Activated naive CD8-positive, alpha-beta T cell treated with anti-CD3 and anti-CD28 coated beads for 36 hours (primary cell): ENCODE measurements at places on chromosomes 5 and 9. TPM values are rescaled to one million over a fixed set of nuclear protein-coding genes. Genes with fewer than 3 reads are reported as not detected.
A peak's percentile ranks its signal among the peaks of the same experiment; 100 is the strongest.

GRCh38 chr9:37948417-37948980, 44.6 kb upstream of the SLC25A51 start:
- H3K27ac ChIP-seq: no peak overlapping the region
- H3K4me1 ChIP-seq: peaks cover 4% of the 10 kb centered on the region
- no peak overlapping the region for H3K4me3 ChIP-seq
- no peaks in the 10 kb centered on the region for H3K27me3 ChIP-seq
- DNase-seq: no peak

DNA sequence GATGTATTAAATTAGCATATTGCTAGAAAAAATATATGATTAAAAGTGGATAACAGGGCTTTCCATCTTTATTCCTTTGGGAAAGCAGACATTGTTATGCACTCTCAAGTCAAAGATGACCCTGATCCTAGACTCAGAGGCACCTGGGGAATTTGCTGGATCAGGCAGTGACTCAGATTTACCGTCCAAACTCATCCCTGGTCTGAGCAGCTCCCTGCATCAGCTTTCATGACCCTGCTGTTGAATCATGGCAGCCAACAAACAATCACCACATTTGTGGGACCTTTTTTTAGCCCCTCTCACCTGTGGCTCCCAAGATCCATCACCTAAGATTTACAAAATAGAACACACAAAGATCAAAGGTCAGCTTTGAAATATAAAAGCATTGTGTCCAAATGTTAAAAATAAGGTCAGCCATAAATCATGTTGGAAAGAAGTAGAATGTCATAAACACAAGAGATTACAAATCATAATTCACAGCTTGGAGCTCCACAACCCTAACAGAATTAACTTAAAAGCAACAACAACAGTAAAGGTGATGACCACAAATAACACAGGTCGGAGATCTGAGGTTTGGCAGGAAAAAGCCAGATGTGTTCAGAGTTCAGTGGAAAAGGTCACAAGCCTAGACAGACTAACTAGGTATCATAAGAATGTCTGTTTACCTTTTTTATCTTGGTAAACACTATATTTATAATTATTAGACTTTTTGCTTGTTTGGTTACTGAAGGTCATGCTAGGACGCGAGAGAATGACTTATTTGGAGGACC, 55.5 kb downstream of the ZFAND5 start:
- no peak for DNase-seq
- no peak overlapping the region for H3K27ac ChIP-seq
- H3K27me3 ChIP-seq: no peaks in the 10 kb centered on the region
- H3K4me1 ChIP-seq: peaks cover under 1% of the 10 kb centered on the region
- H3K36me3 ChIP-seq: no peaks in the 10 kb centered on the region
- no peak overlapping the region for H3K4me3 ChIP-seq

DNA sequence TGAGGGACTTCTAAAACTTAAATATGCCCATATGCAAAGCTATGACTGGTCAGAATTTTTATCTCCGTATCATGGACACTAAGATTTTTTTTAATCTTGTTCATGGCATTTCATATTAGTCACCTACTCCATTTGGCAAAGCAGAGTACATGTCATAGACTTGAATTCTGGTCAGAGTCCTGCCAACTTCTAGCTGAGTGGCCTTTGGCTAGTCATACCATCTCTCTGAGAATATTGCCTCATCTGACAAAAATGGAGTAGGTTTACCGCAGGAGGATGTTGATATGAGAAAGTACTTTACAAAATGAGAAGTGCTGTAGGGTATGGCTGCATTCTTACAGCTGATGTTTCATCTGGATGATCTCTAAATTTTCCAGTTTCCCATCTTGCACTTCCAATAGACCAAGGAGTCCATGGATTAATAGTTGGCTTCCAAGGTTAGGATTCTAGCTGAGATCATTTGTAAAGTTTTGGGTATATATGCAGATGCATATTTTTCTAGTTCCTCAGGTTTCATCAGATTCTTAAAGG, 150.8 kb upstream of the NR3C1 start:
- DNase-seq: no peak
- no peak overlapping the region for H3K27ac ChIP-seq
- H3K27me3 ChIP-seq: no peaks in the 10 kb centered on the region
- peaks cover 2% of the 10 kb centered on the region for H3K4me1 ChIP-seq
- no peaks in the 10 kb centered on the region for H3K36me3 ChIP-seq

- H3K4me3 ChIP-seq: no peak overlapping the region
- DNase-seq: no peak
- H3K27me3 ChIP-seq: peaks cover 4% of the 10 kb centered on the region
- no peak overlapping the region for H3K27ac ChIP-seq
- no peaks in the 10 kb centered on the region for H3K36me3 ChIP-seq
These were observed 71.1 kb upstream of the NEURL1B start for GRCh38 chr5:172569861-172570558.

DNA sequence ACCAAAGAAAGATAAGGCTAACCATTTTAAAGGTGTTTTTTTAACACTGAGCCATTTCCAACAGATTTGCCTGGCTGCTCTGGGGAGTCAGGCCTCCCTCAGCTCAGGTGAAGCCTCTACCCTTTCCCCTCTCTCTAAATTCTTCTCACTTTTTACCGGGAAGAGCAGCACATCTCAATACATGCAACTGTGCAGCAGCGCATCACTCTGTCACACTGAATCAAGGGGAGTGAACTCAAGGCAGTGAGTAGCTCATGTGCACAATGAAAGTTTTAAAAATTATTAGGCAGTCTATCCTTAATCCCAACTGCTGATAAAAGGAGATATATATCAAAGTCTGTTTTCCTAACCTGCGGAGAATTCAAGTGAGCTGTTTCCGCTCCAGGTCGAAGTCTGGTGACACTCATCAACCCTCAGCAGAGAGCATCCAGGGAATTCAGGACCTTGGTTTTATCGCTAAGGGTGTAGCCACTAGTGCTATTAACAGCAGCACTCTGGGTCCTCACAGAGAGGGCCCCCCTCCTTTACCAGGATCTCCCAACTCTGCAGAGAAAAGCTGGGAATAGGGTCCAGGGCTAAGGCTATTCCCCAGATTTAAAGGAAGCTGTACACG, 1.0 kb downstream of the CEMIP2 start:
- H3K4me3 ChIP-seq: peak overlapping the region; percentile 98
- peaks cover 31% of the 10 kb centered on the region for H3K36me3 ChIP-seq
- no peak for DNase-seq
- peaks cover 47% of the 10 kb centered on the region for H3K4me1 ChIP-seq
- no peaks in the 10 kb centered on the region for H3K27me3 ChIP-seq
- peak overlapping the region; percentile 99 for H3K27ac ChIP-seq

DNA sequence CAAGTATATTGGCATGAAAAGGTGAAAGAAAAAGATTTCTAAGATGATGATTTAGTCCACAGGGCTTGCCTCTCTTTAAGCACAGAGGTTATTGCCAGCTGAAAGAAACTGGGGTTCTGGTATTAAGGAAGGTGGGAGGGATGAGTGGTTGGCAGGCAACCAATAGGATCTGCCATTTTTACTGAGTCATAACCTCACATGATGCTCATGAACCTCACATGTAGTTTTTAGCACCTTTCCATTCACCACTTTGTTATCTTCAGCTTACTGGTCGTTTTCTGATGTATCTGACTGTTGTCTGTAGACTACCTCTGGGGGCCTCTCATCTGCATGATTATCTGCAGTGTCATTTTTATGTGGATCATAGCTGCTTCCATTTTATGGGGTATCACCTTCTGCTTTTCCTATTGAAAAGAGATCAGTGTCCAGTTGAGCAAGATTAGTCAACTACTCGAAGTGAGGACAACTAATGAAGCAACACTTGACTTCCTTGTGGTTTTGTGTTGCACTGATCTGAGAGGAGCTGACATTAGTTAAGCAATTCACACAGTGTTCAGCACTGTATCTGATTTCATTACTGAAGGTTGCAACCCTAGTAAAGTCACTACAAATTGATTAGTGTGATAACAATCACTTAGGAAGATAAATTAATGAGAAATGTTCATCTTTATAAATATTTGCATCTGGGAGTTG, 186.3 kb downstream of the SGCD start:
- no peak overlapping the region for H3K27ac ChIP-seq
- H3K4me1 ChIP-seq: no peaks in the 10 kb centered on the region
- H3K36me3 ChIP-seq: no peaks in the 10 kb centered on the region
- peaks cover 9% of the 10 kb centered on the region for H3K27me3 ChIP-seq
- DNase-seq: no peak
- H3K4me3 ChIP-seq: no peak overlapping the region

- peak overlapping the region; percentile 100 for H3K4me3 ChIP-seq
- peak overlapping the region; percentile 99 for H3K27ac ChIP-seq
- peaks cover 33% of the 10 kb centered on the region for H3K36me3 ChIP-seq
These were observed 3.7 kb downstream of the ARRDC3 start for GRCh38 chr5:91379246-91379913.

Gene LCN9
- total RNA-seq: not detected
